ENCODE measurements at places on chromosomes 1 and 21. TPM values are rescaled to one million over a fixed set of nuclear protein-coding genes. Genes with fewer than 3 reads are reported as not detected.

Gene KMO
- polyA plus RNA-seq, result 21.3 TPM

Gene FLG2
- 0.07 TPM for polyA plus RNA-seq

Gene RAB3B
- polyA plus RNA-seq, result 4.3 TPM

Gene RAP1A
- 63.6 TPM for polyA plus RNA-seq

Gene ZNF593OS
- polyA plus RNA-seq, result 1.5 TPM

Gene LCE2B
- polyA plus RNA-seq, result not detected

Gene TMPRSS2
- polyA plus RNA-seq, result 37.0 TPM

Gene SYT14
- polyA plus RNA-seq, result 0.49 TPM

Gene F5
- 7.3 TPM for polyA plus RNA-seq

GRCh38 chr1:185463011-185463410, 146.0 kb upstream of the IVNS1ABP start:
- no peak for DNase-seq

DNA sequence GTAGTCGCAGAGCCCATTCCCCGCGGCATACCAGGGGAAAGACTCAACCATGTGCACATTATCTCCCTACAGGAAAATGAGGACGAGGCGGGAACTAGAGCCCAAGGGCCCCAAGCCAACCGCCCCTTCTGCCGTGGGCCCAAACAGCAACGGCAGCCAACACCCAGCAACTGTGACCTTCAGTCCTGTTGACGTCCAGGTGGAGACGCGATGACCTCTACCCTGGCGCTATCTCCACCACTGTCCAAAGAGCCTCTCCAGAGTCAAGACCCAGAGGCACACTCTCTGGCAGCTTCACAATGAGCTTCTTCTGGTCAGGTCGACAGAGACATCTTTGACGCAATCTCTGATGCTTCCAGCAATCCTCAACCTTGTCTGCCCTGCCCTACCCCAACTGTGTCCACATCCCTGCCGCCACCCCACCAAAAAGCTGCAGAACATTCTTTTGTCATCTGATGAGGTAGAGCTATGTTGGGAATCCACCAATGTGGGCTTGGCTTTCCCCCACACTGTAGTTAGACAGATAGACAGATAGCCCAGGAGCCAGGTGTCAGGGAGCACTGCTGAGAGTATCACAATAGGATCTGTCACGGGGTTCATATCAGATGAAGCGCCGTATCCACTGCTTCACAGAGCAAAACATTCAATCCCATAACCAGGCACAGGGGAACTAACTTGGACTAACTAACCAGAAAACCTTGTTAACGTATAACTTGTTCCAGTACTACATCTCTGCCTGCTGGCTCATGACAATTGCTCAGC, 37.4 kb upstream of the SRRM1 start:
- DNase-seq, result no peak

DNA sequence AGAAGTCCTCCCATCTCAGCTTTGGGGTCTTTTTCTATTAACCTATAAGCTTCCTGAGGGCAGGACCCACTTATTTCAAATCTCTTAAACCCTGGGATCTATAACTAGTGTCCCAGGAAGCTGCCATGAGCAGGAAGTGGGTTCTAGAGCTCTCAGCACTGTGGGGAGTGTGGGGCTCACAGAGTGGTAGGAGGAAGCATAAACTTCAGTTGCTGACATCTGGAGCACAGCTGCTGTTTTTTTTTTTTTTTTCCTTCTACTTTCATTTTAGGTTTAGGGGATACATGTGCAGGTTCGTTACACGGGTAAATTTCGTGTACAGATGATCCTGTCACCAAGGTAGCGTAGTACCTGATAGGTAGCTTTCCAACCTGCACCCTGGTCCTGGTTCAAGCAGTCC, 59.3 kb downstream of the AK4 start:
- DNase-seq, result no peak

GRCh38 chr1:186155594-186155993, 219.5 kb downstream of the TPR start:
- DNase-seq, result no peak

DNA sequence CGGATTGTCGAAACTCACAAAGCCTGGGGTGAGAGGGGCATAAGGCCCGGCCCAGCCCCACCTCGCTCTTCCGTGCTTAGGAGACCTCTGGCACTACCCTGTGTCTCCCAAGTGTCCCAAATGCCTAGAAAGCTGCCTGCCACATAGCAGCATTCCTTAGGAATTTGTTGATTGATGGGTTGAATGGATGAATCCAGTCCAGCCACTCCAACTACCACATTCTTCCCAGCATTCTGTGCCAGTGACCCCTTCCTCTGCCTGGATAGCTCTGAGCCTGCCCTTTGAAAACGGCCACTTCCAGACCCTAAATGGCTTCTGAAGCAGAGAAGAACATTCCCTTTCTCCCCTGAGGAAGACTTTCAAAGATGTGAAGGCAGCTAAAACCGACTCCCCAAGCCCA, 11.5 kb downstream of the CELF3 start:
- no peak for DNase-seq

- DNase-seq, result no peak
Measured at GRCh38 chr1:218772575-218772974, 401.1 kb upstream of the LYPLAL1 start.

GRCh38 chr1:55362558-55362957, 147.4 kb upstream of the USP24 start:
- DNase-seq, result no peak

DNA sequence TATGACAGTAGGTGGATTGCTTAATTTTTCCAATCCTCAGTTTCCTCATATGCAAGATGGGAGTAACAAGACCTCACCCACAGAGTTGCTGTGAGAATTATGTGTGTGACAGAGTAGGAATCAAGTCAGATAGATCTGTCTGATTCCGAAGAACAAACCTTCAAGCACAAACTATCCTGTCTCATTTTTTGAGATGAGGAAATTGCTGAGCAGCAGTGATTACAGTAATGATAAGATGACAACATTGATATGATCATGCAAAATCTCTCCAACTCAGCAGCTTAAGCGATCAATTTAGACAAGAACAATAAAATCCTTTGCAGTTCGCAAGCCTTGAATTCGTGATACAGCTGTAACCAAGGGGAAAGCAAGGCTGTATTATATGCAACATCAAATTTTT, 474.1 kb downstream of the OMA1 start:
- no peak for DNase-seq

- no peak for DNase-seq
Measured at GRCh38 chr1:100543640-100544039, 5.7 kb downstream of the GPR88 start.

DNA sequence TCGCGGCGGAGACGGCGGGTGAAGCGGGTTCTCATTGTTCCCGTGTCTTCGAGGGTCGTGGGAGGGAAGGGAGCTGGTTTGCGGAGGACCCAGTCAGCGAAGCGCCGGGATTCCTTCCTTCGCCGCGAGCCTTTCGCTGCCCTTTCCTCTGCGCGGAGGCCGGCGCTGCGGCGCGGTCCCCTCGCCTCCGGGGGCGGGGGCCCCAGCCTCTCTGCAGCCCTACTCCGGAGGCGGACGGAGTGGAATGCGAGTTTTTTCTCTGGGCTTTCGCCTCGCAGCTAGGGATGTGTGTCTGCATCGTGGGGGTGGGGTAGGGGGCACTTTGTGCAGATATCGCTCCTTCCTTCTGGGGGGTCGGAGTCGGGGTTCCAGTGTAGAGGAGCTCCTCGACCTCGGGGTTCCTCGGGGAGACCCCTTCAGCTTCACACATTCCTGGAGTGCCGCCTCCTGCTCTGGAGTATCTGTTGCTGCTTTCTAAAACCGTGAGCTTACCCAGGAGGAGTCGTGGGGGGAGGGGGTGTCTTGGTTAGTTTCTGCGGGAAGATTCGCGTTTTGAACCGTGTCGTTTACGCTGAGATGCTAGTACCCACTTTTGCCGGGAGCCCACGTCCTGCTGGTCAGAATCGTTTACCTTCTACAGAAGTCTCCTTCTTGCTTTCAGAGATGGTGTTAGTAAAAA, 595 bp downstream of the RNF2 start:
- DNase-seq, result peak; percentile 56

- no peak for DNase-seq
Measured at GRCh38 chr1:223785808-223786207, 59.9 kb downstream of the TP53BP2 start.

DNA sequence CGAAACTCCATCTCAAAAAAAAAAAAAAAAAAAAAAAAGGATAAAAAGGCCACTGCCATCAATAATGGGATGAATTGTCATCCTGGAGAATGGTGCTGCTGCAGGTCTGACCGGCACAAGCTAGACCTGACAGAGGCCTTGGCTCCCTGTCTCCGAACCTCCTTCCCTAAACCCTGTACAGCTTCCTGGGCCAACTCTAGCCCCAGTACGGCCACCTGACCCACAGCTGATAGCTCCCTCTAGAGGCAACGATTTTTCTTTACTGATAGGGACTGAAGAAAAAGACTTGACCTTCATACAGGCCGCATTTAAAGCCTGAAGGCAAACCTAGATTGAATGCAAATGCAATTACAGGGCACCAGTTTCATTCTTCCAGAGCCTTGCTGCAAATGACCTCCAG, 30.7 kb downstream of the NOL9 start:
- no peak for DNase-seq

DNA sequence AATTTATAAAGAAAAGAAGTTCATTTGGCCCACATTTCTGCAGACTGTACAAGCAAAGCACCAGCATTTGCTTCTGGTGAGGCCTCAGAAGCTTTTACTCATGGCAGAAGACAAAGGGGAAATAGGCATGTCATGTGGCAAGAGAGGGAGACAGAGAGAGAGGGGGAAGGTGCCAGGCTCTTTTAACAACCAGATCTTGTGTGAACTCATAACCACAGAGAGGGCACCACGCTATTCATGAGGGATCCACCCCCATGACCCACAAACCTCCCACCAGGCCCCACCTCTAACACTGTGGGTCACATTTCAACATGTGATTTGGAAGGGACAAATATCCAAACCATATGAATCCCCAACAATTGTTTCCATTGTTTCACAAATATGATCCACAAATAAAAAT, 467.9 kb downstream of the SIPA1L2 start:
- DNase-seq, result no peak

GRCh38 chr1:72224506-72224905, 57.8 kb downstream of the NEGR1 start:
- DNase-seq, result no peak

GRCh38 chr1:46489638-46490405, at the start of gene DMBX1:
Gene DMBX1 (plus strand): TSS chr1:46489836. CDS start chr1:46507011, 17,175 bp downstream.
- DNase-seq, result no peak

GRCh38 chr1:65189576-65190115, 41.6 kb downstream of the AK4 start:
- DNase-seq, result no peak

- no peak for DNase-seq
Measured at GRCh38 chr1:234696148-234696576, 86.2 kb upstream of the IRF2BP2 start.

- DNase-seq, result no peak
Measured at GRCh38 chr1:206000641-206001339, 2.4 kb downstream of the RAB7B start.

- DNase-seq, result no peak
Measured at GRCh38 chr1:30492451-30492850, 230.9 kb downstream of the MATN1 start.

DNA sequence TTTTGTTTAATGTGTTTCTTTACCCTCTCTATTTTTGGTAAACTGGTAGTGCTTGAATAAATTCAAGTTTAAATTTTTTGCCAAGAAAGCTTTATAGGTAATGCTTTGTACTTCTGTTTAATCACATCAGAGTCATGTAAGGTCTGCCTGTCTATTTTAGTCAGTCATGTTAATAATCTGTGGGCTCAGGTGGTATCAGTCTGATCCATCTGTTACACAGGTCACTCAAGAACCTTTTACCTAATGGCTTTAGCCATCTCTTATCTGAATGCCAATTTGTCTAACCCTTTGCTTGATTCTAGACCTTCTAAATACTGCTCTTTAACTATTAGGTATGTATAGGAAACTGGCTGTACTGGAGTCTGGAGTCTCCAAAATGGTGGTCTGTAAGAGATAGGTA, 16.6 kb downstream of the MDM4 start:
- DNase-seq, result no peak

- no peak for DNase-seq
Measured at GRCh38 chr1:16451841-16452528, 11.5 kb downstream of the NECAP2 start.

- DNase-seq, result no peak
Measured at GRCh38 chr1:117563492-117563875, 42.4 kb upstream of the TENT5C start.

DNA sequence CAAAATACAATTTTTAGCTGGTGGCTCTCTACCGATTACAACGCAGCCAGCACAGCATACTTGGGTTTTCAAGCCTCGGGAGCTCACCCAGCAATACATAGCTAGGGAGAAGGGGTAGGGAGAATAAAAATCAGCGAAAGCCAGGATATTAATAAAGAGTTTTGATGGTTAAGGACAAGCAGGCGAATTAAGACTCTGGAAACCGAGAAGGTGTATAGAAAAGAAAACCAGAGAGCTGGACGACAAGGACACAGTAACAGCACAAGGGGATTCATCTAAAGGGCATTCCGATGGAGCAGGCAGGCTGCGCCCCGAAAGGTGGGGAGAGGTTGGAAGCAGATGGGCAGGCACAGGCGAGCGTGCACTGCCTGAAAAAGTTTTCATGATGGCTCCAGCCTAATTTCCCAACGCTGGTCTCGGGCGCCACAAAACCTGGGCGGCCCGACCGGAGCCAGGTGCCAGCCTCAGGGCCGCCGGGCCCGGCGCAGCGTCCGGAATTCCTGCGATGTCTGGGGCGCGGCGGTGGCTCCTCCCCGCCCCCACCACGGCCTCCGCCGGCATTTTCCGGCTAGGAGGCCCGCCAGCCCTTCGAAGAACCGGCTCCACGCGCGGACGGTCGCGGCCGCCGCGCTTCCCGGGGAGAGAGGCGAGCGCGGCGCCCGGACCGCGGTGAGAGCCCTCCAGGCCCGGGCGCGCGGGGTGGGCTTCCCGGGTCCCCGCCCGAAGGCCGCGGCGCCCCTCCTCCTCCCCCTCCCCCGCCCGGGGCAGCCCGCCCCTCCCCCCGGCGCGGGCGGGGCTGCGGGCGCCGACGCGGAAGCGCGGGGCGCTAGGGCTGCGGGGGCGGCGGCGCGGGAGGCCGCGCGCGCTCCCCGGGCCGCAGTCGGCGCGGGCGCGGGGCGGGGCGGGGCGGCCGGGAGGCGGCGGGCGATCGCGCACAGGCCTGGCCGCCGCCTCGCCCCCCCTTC, 774 bp upstream of the DYRK1A start:
- DNase-seq, result peak; percentile 64

GRCh38 chr21:21971384-21971783, 973.2 kb downstream of the NCAM2 start:
- DNase-seq, result peak; percentile 4

DNA sequence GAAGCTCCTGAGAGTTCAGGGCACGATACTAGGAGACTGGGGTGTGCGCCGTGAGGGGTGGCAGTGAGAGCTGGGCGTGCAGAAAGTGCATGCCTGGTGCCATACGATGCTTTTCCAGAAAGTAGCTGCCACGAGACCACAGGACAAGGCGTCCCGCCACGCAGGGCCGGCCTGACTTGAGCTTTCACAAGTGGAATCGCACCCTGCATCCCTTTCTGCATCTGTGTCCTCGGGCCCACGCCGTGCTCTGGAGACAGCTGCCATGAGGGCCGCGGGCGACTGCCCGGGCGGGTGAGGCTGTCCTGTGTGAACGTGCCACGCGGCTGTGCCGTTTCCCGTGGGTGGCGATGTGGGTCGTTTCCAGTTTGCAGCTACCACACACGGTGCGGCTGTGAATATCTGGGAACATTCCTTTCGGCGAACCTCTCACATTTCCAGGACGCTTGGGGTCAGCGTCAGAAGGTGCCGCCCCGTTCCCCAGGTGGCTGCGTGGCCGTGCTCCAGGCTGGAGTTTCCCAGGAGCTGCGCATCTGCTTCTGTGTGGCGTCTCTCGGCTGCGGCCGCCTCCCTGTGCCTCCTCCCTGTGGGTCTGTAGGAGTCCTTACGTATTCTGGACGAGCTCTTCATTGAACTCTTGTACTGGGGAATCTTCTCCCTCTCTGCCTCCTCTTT, 1.0 kb upstream of the PERM1 start:
- no peak for DNase-seq
